ENCODE measurements at places on chromosomes 11 and 22.

- no peak for DNase-seq
These were observed 789.0 kb downstream of the TBC1D22A start for GRCh38 chr22:47551431-47551775.

GRCh38 chr11:36372101-36372771, 76.1 kb downstream of the PRR5L start:
- no peak for DNase-seq

DNA sequence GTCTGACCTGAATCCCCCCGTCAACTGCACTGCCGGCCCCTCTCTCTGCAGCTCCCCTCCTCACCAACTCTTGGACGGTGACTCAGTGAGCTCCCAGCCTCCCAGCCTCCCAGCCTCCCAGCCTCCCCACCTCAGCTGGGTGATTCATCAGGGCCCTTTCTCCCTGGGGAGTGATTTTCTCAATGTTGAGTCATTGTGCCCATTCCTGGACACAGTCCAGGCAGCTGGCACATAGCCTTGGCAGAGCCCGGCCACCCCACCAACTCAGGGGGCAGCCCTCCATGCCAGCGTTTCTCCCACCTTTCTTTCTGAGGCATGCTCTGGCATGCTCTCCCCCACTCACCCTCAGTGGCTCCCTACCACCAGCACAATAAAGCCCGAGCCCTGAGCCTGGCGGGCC, 30.7 kb downstream of the PDE2A start:
- DNase-seq: no peak

DNA sequence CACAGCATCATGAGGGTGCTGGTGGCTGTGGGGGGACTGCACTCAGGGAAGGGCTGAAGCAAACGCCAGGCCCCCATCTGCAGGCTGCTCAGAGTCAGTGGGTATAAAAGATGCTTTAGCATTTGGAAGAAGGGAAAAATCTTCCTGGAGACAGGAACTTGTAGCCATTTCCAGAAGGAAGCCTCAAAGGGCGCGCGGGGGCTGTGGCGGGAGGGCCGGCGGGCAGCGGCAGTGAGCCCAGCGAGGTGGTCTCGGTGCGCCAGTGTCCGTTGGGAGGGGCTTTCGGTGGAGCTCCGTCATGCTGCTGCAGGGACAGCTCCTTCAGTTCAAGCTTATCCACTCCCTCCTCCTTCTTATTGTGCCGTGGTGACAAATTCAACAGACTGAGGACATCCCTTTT, 63.0 kb upstream of the PITPNB start:
- DNase-seq: no peak

DNA sequence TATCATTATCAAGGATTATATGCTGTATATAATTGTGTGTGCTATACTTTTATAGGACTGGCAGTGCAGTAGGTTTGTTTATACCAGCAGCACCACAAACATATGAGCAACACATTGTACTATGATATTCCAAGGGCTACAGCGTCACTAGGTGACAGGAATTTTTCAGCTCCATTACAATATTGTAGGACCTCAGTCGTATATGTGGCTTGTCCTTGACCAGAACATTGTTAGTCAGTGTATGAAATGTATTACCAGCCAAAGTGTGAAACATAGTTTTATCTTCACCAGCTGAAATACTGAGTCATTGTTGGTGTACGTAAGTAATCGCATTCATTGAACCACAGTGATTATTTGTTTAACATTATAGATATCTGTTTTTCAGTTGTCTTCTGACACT, 20.4 kb downstream of the JHY start:
- DNase-seq: no peak

DNA sequence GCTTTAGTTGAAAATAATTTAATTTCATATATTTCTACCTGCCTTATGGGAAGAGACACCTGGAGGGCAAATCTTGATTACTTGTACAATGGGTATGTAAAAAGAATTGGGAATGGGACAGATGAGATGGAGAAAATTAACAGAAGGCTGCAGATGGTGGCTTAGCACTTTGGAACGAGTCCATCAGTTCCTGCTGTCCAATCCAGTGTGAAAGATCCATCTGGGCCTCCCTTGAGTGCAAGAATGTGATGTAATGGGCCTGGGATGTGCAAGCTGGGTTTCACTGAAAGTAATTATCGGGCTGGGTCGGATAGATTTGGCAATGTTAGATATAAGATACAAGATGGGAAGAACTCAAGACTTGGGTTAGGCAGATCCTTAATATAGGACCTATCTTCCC, 42.0 kb downstream of the CECR2 start:
- DNase-seq: no peak

DNA sequence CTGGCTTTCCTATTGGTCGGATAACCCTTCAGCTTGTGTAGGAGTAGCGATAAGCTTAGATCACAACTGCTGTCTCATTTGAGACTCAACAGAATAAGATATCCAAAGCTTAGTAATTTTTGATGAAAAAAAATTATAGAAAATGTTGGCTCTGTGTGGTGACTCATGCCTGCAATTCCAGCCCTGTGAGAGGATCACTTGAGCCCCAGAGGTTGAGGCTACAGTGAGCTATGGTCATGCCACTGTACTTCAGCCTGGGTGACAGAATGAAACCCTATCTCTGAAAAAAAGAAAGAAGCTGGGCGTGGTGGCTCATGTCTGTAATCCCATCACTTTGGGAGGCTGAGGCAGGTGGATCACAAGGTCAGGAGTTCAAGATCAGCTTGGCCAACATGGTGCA, 55.6 kb upstream of the RRM1 start:
- no peak for DNase-seq

Measured in activated effector memory CD4-positive, alpha-beta T cell treated with Interleukin-2 at 50 U/mL for 16 hours (primary cell).